Activated CD4-positive, alpha-beta T cell treated with anti-CD3 and anti-CD28 coated beads, Interleukin-2, amount 10 ng/mL, durations not matched to agents 7 days and 5 days (primary cell): ENCODE measurements at places on chromosomes 13 and 19.

DNA sequence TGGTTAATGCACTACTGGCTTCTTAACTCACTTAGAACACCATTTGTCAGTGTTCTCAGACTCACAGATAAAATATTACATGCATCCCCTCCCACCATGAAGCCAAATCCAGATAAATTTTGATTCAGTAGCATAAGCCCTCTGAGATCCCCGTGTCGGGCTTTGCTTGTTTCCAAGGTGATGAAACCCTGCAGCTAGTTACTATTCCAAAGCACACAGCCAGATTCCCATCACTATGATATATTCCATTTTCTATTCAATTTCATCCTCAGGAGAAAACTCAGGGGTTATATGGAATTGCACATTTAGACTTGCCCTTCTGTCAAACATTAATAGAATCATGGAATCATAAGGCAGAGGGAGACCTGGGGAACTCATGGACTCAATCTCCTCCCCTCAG lies 9.4 kb upstream of the FAM124A start:
- DNase-seq: no peak

DNA sequence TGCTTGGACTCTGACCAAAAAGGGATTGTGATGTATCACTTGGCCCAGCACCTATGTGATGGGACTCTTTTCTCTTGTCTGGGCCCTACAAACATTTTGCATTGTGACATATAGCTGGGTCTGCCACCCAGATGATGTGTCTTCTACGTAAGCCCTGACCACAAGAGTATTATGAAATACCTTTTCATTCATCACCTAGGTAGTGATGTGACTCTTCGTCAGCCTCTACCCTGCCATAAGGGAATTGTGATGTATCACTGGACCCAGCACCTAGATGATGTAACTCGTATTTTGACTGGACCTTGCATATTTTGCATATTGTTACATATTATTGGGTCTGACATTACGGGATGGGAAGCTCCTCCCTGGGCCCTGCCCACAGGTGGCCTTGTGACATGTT lies 29.7 kb upstream of the ZNF681 start:
- no peak for DNase-seq

GRCh38 chr13:83716121-83716520 lies 166.2 kb downstream of the SLITRK1 start:
- DNase-seq: no peak

- no peak for DNase-seq
These were observed 123.2 kb upstream of the SPACA7 start for GRCh38 chr13:112252804-112253590.

DNA sequence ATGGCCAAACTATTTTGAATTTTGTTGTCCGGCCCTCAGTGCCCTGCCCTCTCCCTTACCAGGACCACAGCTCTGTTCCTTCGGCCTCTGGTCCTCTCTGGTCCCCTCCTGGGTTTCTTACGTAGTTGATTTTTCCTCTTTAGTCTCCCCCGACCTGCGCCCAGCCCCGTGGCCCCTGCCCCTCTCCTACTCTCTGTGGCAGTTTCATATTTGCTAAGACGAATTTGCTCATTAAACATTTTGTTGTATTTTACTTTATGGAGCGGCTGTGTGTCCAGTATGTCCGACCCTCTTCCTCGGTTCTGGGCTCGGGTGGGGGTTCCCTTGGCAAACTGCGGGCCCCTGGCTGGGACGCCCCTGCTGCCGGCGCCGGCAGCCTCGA lies 576 bp upstream of the EPN1 start:
- no peak for DNase-seq

GRCh38 chr19:46728208-46728607 lies 11.3 kb upstream of the PRKD2 start:
- DNase-seq: no peak

GRCh38 chr13:91355099-91355825 lies 7.8 kb downstream of the MIR17HG start:
- DNase-seq: no peak

DNA sequence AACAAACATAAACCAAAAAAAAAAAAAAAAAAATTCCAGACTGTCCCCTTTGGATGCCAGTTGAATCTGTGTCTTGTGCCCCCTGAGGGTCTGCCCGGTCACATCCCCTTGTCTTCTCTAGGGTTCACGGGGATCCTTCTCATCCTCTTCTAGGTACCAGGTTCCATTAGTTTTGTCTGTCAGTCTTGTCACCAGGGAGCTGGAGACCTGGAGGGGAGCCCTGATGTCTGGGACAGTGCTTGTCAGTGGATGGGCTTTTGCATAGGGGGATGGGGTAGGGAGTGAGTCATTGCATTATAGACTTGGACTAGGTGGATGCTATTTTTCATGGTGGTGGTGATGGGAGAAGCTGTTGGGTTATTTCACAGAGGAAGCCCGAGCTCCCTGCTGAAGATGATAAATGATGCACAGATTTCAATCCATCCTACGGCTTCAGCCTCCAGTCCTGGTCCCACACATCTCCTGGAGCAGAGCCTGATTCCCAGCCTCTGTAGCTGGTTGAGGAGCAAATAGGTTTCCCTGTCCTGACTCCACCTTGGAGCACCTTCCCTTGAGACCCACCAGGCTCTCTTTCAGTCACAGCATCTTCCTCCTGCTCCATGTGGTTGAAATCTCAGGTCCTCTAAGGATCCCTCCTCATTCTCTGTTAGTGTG lies 26.0 kb downstream of the WTIP start:
- DNase-seq: no peak

DNA sequence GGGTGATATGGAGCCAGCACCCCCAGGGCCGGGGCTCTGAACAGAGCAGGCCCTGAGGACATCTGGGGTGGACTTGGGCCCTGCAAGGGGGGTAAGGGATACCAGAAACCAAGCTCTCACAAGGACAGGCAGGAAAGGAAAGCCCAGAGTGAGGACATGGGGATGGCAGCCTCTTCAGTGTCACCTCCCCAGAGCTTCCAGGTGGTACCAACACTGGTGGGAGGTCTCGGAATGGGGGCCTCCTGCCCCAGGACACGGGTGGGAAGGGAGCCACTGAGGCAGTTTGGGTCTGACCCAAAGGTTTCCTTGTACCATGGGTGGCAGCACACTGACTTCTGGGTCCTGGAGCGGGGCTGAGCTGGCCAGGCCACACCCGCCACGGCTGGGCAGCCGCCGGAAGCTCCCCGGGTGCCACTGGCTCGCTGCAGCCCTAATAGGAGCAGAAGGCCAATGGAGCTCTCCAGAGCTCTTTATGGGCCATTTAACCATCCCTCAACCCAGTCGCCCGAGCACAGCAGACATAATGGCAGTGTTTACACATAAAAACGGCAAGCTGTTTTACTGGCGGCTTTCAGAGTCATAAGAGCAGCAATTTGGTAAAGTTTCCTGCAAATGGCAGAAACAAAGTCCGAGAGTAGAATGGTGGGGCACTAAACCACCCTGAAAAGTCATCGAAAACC lies 59.3 kb downstream of the PEPD start:
- DNase-seq: no peak

DNA sequence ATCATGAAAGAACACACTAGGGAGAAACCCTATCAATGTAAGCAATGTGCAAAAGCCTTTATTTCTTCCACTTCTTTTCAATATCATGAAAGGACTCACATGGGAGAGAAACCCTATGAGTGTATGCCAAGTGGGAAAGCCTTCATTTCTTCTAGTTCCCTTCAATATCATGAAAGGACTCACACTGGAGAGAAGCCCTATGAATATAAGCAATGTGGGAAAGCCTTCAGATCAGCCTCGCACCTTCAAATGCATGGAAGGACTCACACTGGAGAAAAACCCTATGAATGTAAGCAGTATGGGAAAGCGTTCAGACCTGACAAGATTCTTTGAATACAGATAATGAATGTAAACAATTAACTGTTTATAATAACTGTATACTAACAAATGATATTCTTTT lies 15.0 kb upstream of the ZNF439 start:
- no peak for DNase-seq

GRCh38 chr13:92300651-92301050 lies 902.2 kb downstream of the GPC5 start:
- no peak for DNase-seq

DNA sequence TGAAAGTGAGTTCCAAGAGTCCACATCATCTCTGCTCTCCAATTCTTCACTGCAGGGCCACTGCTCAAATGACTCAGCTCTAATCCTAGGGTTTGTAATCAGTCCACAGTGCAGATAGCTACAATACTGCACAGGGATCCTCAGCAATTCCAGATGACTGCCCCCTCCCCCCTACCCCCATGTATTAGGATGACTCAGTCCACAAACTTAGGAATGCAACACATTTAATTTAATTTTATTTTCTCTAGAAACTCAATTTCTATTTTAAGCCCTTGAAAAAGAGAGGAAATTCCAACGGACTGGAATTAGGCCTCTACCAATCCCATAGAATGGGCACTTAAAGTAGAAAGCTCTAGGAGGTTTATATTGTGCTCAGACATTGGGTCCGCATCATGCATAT lies 173.8 kb upstream of the SOX21 start:
- no peak for DNase-seq

DNA sequence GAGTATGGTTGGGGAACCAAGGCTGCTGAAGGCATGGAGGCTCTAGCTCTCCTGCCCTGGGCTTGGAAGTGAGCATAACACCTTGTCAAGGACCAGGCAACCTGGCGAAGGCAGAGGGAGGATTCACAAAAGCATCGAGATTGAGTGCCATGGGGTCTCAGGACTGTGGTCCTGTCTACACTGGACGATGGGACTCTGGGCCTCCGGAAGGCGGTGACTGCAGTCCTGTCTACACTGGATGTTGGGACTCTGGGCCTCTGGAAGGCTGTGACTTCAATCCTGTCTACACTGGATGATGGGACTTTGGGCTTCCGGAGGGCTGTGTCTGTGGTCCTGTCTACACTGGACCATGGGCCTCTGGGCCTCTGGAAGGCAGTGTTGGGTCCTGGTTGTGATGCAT lies 290.4 kb downstream of the TEX29 start:
- DNase-seq: no peak

DNA sequence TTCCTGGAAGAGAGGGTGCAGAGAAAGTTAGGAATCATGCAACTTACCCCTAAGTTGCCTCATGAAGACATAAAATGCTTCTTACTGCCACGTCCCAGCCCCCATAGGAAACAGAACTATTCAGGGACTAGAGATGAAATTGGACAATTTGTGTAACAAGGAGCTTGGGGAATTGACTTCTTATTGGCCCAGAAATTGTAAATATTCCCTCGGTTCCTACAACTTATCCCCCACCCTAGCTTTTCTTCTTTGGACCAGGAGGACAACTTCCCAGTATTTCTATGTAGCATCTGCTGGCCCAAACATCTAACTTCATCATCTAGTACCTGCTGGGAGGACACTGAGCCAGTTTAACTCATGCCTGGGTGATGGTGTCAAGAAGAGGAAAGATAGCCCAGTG lies at the start of gene OR1M1:
Gene OR1M1 (plus strand): TSS at position 301 of the 400 bp plus-strand sequence. CDS start 6,184 bp downstream, outside the sequence.
- no peak for DNase-seq

- DNase-seq: peak; percentile 58
These were observed 48.6 kb upstream of the GTF3A start for GRCh38 chr13:27375686-27376326.

DNA sequence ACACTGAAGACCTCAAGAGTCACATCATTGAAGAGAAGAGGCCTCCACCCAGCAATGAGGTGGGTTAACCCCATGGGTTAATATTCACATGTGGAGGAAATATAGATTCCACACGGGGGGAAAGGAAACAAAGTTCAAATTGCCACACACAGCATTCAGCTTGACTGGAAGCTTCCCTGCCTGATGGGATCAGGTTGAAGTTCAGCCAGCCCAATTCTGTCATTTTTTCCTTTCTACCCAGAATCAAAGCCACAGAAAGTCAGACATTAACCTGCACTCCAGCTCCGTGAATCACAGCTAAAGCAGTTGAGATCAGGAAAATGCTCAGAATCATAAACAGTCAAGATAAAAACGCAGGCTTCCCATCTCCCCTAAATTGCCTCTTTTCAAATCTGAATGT lies 208.7 kb upstream of the OBI1 start:
- DNase-seq: no peak

GRCh38 chr13:86098511-86098910 lies 299.3 kb upstream of the SLITRK6 start:
- DNase-seq: no peak

DNA sequence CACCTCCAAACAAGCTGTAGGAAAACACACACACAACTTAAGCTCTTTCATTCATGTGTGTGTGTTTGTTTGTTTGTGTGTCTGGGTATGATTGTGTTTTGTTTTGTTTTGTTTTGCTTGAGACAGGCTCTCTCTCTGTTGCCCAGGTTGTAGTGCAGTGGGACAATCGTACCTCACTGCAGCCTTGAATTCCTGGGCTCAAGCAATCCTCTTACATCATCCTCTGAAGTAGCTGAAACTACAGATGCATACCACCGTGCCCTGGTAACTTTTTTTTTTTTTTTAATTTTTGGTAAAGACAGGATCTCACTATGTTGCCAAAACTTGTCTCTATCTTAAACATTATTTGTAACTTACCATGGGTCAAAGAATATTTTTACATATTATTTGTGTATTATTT lies 431.7 kb downstream of the SLITRK1 start:
- DNase-seq: no peak

GRCh38 chr19:50315773-50316448 lies 13.3 kb downstream of the KCNC3 start:
- no peak for DNase-seq

GRCh38 chr13:39976481-39976880 lies 321.0 kb downstream of the COG6 start:
- DNase-seq: no peak

GRCh38 chr19:45087531-45087930 lies 5.4 kb upstream of the PPP1R37 start:
- peak; percentile 63 for DNase-seq

DNA sequence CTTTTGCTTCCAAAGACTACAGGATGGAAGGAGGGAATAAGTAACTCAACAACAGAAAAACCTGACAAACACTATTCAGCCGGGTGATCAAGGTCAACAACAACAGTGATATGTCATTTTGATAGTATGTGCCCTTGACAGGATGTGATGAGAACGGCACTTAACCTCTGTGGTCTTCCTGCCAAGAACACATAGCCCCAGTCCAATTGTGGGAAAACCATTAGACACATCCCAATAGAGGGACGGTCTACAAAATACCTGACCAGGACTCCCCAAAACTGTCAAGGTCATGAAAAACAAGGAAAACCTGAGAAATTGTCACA lies 43.1 kb upstream of the AMER2 start:
- no peak for DNase-seq

- DNase-seq: no peak
These were observed 59.3 kb upstream of the ABCC4 start for GRCh38 chr13:95360464-95361097.

GRCh38 chr13:92136449-92137155 lies 738.2 kb downstream of the GPC5 start:
- DNase-seq: no peak

DNA sequence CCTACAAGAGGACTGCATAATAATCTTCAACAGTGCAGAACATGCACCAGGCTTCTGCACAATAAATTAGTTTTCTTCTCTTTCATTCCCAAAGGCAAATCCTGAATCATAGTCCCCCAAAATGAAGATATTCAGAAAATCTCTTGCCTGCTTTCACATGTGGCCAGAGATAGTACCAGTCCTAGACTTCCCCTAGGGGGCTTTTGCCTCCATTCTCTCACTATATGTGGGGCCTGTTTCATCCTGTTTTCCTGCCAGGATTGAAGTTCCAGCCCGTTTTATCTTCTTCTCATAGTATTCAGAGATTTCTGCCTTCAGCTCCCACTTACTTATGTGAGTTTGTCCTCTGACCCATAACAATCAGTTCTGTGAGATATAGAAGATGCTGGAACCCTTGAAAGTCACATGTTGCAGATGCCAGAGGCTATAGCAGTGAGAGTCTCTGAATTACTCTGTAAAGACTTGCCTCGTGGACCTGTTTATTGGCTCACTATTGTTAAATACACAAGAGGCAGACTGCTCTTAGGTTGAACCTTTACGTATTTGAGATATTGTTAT lies 421.9 kb upstream of the PCDH9 start:
- no peak for DNase-seq

- DNase-seq: no peak
These were observed 14.3 kb upstream of the SBK3 start for GRCh38 chr19:55559684-55560083.
